ENCODE measurements at places on chromosomes 4 and X. TPM values are rescaled to one million over a fixed set of nuclear protein-coding genes. Genes with fewer than 3 reads are reported as not detected.

- no peak overlapping the region for H3K4me3 ChIP-seq
- DNase-seq: no peak
- H3K4me1 ChIP-seq: no peaks in the 10 kb centered on the region
- H3K27ac ChIP-seq: no peak overlapping the region
Observed at GRCh38 chrX:147899379-147900114, 12.2 kb upstream of the FMR1 start.

- no peaks in the 10 kb centered on the region for H3K4me1 ChIP-seq
- H3K4me3 ChIP-seq: no peak overlapping the region
- no peak overlapping the region for H3K27ac ChIP-seq
- no peaks in the 10 kb centered on the region for H3K36me3 ChIP-seq
- H3K27me3 ChIP-seq: no peaks in the 10 kb centered on the region
- no peak for DNase-seq
Observed at GRCh38 chr4:186458050-186458449, 97.3 kb downstream of the MTNR1A start.

DNA sequence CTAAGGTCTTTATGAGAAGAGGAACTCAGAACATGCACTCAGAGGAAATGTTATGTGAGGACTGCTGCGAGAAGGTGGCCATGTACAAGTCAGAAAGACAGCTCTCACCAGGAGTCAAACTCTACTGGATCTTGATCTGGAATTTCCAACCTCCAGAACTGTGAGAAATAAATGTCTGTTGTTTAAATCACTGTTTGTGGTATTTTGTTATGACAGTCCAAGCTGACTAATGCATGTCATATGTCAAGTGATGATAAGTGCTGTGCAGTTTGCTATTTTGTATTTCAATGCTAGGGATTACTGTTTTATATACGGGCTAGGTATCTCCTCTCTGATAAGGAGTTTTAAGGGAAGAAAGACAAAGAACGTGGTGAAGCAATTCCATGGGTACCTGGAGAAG, 162.3 kb downstream of the CPEB2 start:
- no peaks in the 10 kb centered on the region for H3K36me3 ChIP-seq
- DNase-seq: no peak
- peaks cover 5% of the 10 kb centered on the region for H3K4me1 ChIP-seq
- peaks cover 43% of the 10 kb centered on the region for H3K27me3 ChIP-seq
- no peak overlapping the region for H3K27ac ChIP-seq
- H3K4me3 ChIP-seq: no peak overlapping the region

- H3K4me3 ChIP-seq: no peak overlapping the region
- no peak for DNase-seq
- no peaks in the 10 kb centered on the region for H3K27me3 ChIP-seq
- no peak overlapping the region for H3K27ac ChIP-seq
- H3K36me3 ChIP-seq: no peaks in the 10 kb centered on the region
- no peaks in the 10 kb centered on the region for H3K4me1 ChIP-seq
Observed at GRCh38 chr4:166034965-166035364, 161.9 kb downstream of the TLL1 start.

- H3K27me3 ChIP-seq: peaks cover 14% of the 10 kb centered on the region
- peaks cover 19% of the 10 kb centered on the region for H3K4me1 ChIP-seq
- no peak overlapping the region for H3K4me3 ChIP-seq
- no peak for DNase-seq
- no peak overlapping the region for H3K27ac ChIP-seq
- H3K36me3 ChIP-seq: no peaks in the 10 kb centered on the region
Observed at GRCh38 chrX:154987940-154988339, 34.6 kb downstream of the F8 start.

DNA sequence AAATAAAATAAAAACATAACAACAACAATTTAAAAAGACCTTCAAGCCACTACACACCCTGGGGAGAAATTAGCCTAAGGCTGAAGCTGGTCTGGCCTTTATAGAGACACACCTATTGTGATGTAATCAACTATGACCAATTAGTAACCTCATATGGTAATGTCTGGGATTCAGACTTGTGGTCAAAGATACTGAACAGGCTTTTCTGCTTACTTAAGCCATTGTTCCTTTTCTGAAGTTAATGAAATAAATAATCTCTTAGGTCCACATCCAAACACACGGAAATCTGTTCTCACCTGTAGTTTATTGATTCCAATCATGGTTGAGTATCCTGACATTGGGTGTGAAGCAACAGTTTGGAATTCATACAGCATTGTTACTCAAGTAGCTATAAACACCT, 152.5 kb downstream of the PLS3 start:
- DNase-seq: no peak
- no peaks in the 10 kb centered on the region for H3K36me3 ChIP-seq
- peaks cover 31% of the 10 kb centered on the region for H3K27me3 ChIP-seq
- H3K4me3 ChIP-seq: no peak overlapping the region
- H3K4me1 ChIP-seq: no peaks in the 10 kb centered on the region

DNA sequence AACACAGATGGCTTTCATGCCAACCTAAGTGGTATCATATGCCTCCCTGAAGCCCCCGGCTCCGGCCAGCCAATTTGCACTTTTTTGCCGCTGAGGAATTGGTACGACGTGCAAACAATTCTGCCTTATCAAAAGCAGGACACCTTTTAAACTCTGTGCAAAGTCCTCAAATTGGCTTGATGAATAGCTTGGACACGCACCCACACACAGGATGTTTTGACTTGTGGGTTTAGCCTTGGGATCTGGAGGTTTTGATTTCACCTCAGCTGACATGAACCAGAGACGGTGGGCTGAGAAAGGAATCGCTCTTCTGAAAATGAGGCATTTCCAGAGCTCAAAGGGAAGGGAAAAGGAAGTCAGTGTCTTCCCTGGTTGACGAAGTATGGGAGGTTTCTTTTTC, 110.8 kb upstream of the SHOX start:
- peaks cover 11% of the 10 kb centered on the region for H3K27me3 ChIP-seq
- H3K36me3 ChIP-seq: peaks cover 3% of the 10 kb centered on the region
- H3K4me1 ChIP-seq: no peaks in the 10 kb centered on the region
- H3K27ac ChIP-seq: no peak overlapping the region
- no peak overlapping the region for H3K4me3 ChIP-seq
- DNase-seq: no peak

- H3K27ac ChIP-seq: no peak overlapping the region
- no peak overlapping the region for H3K4me3 ChIP-seq
Observed at GRCh38 chrX:31392513-31392912, 320.7 kb upstream of the FTHL17 start.

DNA sequence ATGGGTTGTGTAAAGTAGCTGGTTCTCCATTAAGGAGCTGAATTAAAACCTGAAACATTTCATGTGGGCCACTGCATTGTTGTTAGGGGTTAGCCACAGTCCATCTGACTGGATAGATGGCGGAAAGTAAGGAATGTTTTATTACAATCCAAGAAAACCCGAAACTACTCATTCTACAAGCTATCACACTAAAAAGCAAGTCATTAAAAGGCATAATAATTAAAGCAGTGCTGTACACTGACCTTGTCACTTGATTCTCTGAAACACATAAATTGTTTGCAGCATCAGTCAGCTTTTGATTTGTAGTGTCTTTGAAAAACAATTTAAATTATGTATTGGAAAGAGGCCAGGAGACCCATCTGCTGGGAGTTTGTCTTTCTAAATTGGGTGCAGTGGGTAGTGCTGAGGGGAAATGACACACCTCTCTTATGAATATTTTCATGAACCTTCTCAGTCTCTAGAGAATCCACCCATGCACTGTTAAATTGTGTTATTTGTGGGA, 75.7 kb upstream of the ANK2 start:
- no peaks in the 10 kb centered on the region for H3K36me3 ChIP-seq
- no peak for DNase-seq

DNA sequence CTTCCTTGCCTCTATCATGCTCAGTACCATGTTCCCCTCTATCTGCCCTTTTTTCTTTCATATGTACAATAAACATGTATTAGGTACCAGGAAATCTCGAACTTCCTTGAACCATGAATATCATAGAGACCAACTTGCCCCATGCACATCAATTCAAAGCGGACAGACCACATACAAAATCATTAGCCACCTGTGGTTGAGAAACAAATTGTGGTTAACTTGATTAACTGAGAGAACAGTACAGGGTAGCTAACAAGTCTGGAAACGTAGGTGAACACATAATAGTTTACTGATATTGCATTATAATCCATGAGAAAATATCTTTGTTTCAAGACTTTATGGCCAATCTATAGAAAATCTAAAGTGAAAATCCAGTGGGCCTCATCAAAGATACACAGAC, 8.2 kb downstream of the CASP3 start:
- H3K4me3 ChIP-seq: peak overlapping the region; percentile 10
- H3K36me3 ChIP-seq: peaks cover 24% of the 10 kb centered on the region

DNA sequence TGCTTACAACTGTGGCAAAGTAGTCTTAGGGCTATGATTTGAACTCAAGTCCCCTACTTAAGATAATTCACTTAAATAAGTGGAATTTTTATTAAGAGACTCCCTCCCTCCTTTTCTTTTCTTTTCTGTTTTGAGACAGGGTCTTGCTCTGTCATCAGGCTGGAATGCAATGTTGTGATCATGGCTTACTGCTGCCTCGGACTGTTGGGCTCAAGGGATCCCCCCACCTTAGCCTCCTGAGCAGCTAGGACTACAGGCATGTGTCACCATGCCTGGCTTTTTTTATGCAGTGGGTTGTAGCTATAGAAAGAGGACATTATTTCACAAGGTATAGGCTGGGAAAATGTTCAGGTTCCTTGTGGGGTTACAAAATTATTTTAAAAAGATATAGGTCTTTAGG, 19.2 kb downstream of the DIAPH2 start:
- no peak overlapping the region for H3K4me3 ChIP-seq
- H3K27me3 ChIP-seq: peaks cover 16% of the 10 kb centered on the region
- H3K4me1 ChIP-seq: no peaks in the 10 kb centered on the region
- H3K27ac ChIP-seq: no peak overlapping the region
- H3K36me3 ChIP-seq: no peaks in the 10 kb centered on the region

- peaks cover 14% of the 10 kb centered on the region for H3K36me3 ChIP-seq
- no peaks in the 10 kb centered on the region for H3K27me3 ChIP-seq
- peak overlapping the region; percentile 82 for H3K27ac ChIP-seq
- peak overlapping the region; percentile 67 for H3K4me3 ChIP-seq
- DNase-seq: no peak
- H3K4me1 ChIP-seq: peaks cover 10% of the 10 kb centered on the region
Observed at GRCh38 chrX:23704673-23705206, 37.4 kb downstream of the PRDX4 start.

DNA sequence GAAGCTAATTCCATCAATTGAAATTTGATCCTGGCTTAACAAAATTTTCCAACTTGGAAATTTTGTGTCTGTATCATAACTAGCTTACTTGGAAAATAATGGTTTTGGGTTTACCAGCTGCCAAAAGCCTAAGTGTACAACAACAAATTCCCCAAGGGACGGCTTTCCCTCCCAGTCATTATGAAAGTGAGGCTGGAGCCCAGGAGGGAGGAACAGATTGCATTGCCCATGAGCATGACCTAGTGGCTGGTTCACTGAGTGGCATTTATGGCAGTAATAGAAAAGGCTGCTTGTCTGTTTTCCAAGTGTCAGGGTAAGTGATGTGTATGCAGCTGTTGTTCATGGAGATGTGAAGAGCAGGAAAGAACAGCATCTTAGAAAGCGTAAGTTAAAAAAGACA, 70.8 kb upstream of the HHIP start:
- H3K4me1 ChIP-seq: no peaks in the 10 kb centered on the region
- H3K27me3 ChIP-seq: no peaks in the 10 kb centered on the region
- no peak for DNase-seq
- no peak overlapping the region for H3K27ac ChIP-seq
- no peak overlapping the region for H3K4me3 ChIP-seq
- H3K36me3 ChIP-seq: no peaks in the 10 kb centered on the region

GRCh38 chrX:104325213-104325585, 70.5 kb upstream of the ESX1 start:
- peaks cover 4% of the 10 kb centered on the region for H3K4me1 ChIP-seq
- no peaks in the 10 kb centered on the region for H3K36me3 ChIP-seq
- DNase-seq: no peak
- H3K4me3 ChIP-seq: no peak overlapping the region
- H3K27me3 ChIP-seq: peaks cover 22% of the 10 kb centered on the region

GRCh38 chr4:97548943-97549583, 594.2 kb downstream of the STPG2 start:
- H3K4me3 ChIP-seq: no peak overlapping the region
- H3K4me1 ChIP-seq: no peaks in the 10 kb centered on the region

DNA sequence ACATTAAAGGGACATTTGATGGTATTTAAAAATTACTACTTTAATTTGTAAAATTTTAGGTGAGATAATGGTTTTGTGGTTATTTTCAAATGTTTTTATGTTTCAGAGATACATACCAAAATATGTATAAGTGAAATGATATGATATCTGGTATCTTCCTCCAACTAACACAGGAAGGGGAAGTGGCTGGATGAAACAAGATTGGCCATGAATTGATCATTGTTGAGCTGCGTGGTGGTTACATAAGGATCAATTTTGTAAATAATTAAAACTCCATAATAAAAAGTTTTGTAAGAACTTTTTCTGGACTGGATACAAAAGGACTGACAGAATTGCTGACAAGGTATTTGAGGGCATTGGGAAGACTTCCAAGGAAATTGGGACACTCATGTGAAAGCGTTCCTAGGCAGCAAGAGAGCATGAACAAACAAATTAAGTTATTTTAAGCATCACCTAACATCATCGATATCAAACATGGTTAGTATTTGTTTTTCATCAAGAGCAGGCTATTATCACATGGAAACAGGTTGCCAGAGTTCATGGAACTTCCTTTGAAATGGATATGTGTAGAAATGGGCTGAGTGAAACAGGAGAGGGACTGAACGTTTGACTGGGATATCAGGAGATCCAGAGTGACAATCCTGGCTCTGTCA, 4.4 kb upstream of the PGM2 start:
- no peak for DNase-seq
- H3K27ac ChIP-seq: no peak overlapping the region
- H3K27me3 ChIP-seq: no peaks in the 10 kb centered on the region
- H3K4me3 ChIP-seq: no peak overlapping the region
- H3K36me3 ChIP-seq: peaks cover 8% of the 10 kb centered on the region

GRCh38 chr4:17869327-17869726, 58.5 kb downstream of the NCAPG start:
- no peak overlapping the region for H3K4me3 ChIP-seq
- no peaks in the 10 kb centered on the region for H3K27me3 ChIP-seq
- no peak overlapping the region for H3K27ac ChIP-seq
- DNase-seq: no peak
- no peaks in the 10 kb centered on the region for H3K4me1 ChIP-seq
- no peaks in the 10 kb centered on the region for H3K36me3 ChIP-seq

The TRPC3 gene
- 0.46 TPM for total RNA-seq

The TEX11 gene
- not detected for total RNA-seq

The MAGIX gene
- 0.84 TPM for total RNA-seq

The TREX2 gene
- 2.8 TPM for total RNA-seq

The SPARCL1 gene
- total RNA-seq: not detected

The OPRPN gene
- not detected for total RNA-seq
